ENCODE measurements at places on chromosomes 2 and 18.

DNA sequence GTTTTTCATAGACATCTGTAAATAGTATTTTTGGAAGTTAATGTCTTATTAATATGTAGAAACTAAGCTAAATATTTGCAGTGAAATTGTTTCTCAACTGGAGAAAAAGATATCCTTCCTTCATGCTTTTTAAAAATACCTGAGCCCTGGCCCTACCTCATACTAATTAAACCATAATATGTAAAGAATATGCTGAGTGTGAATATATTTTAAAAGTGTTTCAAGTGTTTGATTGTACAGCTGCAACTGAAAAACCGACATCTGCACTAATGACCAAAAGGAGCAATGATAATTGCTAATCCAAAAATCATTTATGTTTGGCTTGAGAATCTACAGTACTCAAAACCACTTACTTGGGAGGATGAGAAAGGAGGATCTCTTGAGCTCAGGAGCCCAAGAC lies 156.7 kb downstream of the MBD5 start:
- DNase-seq = no peak

- DNase-seq = no peak
These were observed 76.4 kb downstream of the LTBP1 start for GRCh38 chr2:33022989-33023727.

DNA sequence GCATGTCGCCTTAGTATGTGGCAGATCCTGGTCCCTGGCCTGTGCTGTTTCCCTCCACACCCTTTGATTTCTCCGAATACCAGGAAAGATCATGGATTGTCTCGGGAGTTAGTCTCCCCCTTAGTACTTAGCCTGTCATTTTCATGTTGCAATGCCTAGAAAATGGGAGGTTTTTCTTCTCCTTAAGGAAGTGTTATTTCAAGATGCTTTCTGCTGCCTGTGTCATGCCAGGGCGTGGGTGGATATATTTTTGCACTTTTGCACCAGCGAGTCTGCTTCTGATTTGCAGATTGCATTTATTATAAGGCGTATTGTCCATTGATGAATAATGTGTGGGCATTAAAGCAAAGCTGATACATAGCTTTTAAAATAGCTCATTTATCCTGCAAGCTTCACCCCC lies 223.5 kb downstream of the NEDD4L start:
- DNase-seq = no peak

DNA sequence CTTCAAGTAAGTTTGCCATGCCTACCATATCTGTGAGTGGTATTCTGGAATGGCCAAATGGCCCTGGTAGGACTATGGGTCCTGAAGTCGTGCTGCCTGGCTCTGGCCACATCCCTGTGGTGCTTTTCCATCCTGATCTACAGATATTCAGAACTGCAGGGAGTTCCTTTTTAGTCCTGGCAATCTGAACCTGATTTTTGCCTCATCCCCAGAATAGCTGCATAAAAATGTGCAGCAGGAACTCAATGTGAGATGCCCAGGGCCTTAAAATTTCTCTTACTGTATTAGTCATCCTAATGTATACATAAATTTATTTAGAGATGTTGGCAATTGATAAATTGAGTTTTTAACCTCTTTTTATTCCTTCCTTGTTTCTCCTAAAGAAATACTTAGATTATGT lies 5.3 kb downstream of the SERPINB13 start:
- DNase-seq = no peak

DNA sequence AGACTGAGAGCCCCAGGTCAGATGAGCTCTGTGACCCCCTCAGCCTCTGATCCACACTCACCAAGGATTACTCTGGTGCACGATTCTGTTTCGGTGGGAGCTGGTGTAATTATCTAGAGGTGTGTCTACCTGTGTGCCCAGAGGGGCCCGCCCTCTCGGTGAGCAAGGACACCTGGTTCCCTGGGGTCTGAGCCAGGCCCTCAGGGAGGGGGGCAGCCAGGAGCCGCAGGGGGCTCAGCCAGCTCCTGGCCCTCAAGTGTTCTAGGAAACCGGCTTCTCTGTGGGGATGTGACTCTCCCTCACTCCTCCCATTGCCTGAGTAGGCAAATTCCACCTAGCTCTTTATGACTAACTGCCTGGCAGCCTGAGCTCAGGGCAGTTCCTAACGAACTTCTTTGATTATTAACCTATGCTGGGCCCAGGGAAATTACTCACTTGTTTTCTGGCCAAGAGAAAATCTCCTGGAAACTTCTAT lies 17.4 kb downstream of the AGAP1 start:
- DNase-seq = no peak

DNA sequence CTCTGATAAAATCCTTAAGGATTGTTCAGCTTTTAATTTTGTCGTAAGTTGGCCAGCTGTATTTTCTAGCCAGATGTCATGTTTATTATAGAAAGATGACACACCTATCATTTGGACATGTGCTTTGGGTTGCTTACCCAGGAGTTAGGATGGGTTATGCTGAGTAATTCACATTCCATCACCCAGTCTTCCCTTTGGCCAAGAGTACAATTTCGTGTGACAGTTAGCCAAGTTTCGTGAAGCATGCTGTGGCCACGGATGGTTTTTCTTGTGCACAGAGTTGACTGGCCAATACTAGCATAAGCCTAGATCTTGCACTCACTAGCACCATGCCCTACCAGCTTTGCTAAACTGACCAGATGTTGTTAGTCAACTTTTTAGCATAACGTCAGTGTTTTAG lies 5.8 kb downstream of the MAPRE3 start:
- no peak for DNase-seq

GRCh38 chr2:11949732-11950523 lies 203.5 kb downstream of the LPIN1 start:
- no peak for DNase-seq

- DNase-seq = no peak
These were observed 155.5 kb upstream of the SMAD2 start for GRCh38 chr18:48085781-48086487.

DNA sequence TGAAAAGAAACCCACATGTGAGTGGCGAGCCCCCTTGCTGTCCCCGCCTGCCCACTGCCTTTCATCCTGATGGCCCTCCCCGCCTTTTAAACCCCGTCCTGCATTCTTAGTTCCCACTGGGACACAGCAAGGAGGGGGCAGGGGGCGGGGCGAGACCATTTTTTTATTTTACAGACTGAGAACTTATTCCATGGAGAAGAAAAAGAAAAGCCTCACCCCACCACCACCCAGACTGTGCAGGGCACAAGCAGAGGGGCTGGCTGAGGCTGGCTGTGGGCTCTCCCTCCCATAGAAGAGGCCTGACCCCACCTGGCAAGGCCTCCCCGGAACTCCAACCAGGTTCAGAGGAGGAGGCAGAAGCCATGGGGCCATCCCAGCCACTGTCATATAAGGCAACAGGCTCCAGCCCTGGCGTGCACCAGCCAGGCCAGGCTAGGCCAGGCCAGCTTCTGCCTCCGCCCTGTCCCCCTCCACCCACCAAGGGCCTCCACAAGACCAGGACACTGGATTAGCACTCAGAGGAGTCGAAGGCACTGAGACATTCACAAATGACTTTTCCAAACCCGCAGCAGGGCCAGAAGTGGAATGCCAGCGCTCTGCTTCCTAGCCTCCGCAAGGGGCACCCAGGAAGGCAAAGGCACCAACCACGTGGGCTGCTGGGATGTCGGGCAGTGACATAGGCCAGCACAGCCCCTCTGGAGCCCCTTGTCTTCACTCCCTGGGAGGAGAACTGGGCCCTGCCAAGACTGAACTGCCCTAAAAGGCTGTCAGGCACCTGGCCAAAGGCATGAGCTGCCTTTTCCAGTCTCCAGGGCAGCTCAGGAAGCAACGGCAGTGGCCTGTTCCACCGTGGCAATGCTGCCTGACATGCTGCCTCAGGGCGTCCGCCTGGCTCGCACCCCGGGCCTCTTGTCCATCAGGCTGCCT lies 37.5 kb upstream of the SEMA4C start:
- no peak for DNase-seq

GRCh38 chr2:220736778-220737177 lies 835.3 kb downstream of the EPHA4 start:
- DNase-seq = no peak

DNA sequence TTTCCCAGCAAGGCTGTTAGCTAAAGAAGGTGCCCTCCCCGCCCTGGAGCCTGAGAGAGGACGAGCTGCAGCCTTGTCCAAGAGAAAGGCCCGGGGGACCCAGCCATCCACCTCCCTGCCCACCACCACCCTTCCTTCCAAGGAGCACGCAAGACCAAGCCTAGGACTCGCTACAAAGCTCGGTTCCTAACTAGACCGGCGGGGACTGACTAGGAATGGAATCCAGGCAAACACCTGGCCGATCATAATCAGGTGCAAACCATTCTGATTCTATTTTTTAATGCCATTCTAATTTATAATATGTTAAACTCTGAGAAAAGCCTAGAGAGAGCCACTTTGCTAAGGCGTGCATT lies 19.7 kb upstream of the TUBB6 start:
- no peak for DNase-seq

GRCh38 chr2:128350736-128351135 lies 32.1 kb upstream of the HS6ST1 start:
- no peak for DNase-seq

- no peak for DNase-seq
These were observed 320.0 kb downstream of the FSIP2 start for GRCh38 chr2:186058614-186059013.

GRCh38 chr2:118477111-118477862 lies 370.2 kb downstream of the EN1 start:
- no peak for DNase-seq

DNA sequence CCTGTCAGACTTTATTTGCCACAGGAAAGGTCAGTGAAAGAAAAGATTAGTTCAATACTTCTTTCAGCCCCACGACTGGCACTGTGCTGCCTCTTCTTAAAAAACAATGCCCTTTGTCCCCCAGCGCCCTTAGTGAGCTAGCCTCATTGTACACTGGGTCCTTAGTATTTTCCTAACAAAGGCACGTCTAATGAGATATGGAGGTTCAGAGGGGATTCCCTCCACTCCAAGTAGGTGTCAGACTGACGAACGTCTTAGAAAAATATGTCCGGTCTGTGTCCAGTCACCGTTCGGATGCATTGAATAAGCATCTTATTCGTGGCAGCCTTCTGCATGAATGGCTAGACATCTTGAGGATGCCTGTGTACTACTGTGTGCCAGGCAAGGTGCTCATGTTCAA lies 1.1 kb downstream of the FECH start:
- no peak for DNase-seq

Data from stimulated activated CD4-positive, alpha-beta T cell treated with anti-CD3 and anti-CD28 coated beads, Interleukin-4, amount 100 ng/mL, for 4 hours (primary cell).